ENCODE measurements at places on chromosomes 12 and 14.

DNA sequence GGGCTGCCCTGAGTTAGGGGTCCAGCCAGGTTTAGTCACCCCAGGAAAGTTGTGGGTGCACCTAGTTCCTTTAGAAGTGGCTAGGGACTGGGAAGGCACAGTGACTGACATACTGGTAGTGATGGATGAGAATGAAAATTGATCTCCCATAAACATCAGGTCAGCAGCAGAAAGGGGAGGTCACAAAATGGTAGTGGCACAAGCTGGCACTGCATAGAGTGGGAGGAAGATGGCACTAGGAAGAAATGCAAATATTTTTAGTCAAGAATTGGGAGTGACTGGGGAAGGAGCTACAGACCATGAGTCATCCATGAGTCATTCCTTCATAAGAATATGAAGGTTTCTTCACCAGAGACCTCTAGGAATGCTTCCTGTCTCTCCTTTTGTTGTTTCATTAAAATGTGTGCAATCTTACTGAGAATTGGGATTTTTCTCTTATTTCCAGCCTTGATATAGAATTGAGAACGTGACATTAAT is 198.3 kb upstream of the AMIGO2 start:
- DNase-seq: no peak

- no peak for DNase-seq
Measured at GRCh38 chr12:5371631-5372030, 60.3 kb upstream of the NTF3 start.

DNA sequence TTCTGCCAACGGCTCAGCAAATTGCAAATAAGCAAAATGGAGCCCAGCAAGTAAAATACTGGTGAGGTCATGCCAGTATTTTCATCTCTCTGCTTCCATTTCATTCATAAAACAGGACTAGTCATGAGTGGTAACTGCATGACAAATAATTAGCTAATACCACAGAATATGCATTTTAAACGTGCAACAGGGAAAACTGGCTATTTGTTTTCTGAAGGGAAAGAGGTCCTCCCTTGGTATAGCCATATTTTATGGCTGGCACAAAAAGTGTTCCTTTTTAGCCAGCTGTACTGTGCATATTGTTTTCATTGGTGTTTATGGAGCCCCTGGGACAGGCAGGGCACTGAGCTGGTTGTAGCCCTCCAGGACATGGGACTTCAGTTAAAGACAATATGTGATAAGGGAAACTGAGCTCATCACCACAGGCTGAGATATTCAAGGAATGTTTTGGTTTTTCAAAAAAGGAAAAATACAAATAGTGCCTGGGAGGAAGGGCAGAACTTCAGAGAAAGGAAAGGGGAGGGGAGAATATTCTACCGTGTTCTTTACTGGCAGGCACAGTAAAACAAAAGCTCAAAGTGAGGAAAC is 26.1 kb upstream of the FOXN3 start:
- DNase-seq: no peak

DNA sequence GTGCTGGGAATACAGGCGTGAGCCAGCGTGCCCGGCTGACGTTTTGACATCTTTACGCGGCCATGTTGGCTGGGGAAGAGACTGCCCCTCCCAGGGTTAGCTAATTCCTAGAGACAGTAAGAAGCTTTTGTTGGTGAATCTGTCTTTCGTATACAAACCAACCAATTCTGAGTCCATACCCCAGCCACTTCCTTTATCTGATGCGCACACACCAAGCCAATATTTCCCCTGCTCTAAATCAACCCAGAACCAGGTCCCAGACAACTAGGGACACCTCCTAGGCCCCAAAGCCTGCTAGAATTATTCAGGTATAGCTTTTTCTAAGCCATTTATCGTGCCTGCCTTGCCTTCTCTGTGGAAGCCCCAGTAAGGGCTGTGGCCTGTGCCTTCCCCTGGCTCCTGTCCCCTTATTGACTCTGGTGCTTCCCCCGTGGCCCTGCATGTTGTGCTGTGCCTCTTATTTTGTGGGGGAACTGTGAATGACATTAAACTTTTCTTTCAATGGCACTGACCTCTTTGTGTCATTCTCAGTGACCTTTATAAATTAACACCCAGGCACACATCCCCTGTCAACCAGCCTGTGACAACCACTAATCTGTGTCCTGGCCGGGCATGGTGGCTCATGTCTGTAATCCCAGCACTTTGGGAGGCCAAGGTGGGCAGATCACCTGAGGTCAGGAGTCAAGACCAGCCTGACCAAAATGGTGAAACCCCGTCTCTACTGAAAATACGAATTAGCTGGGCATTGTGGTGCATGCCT is 10.7 kb upstream of the EVL start:
- DNase-seq: no peak

GRCh38 chr12:47762850-47763465 is 4.3 kb upstream of the RAPGEF3 start:
- no peak for DNase-seq

DNA sequence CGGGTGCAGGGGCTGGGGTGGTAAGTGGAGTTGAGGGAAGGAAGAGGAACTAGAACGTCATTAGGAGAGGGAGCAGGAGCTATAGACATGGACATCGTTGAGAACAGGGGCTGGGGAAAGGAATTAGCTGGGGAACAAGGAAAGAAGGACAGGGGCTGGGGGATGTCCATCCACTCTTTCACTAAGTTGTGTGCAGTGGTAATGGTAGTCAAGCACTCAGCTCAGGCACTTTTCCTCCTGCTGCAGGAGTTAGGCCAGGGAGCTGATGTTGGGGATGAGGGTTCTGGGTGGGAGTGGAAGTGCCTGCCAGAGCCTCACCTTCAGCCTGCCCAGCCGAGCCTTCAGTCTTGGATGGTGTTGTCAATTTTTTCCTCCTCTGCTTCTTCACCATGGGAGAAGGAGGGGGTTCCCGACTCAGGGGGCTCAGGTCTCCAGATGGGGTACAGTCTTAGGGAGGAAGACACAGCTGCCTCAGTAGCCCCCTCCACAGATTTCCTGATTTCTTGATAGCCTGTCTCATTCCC is 9.2 kb downstream of the AGAP2 start:
- DNase-seq: no peak

- DNase-seq: no peak
Measured at GRCh38 chr12:61871485-61871810, 388.8 kb upstream of the USP15 start.

DNA sequence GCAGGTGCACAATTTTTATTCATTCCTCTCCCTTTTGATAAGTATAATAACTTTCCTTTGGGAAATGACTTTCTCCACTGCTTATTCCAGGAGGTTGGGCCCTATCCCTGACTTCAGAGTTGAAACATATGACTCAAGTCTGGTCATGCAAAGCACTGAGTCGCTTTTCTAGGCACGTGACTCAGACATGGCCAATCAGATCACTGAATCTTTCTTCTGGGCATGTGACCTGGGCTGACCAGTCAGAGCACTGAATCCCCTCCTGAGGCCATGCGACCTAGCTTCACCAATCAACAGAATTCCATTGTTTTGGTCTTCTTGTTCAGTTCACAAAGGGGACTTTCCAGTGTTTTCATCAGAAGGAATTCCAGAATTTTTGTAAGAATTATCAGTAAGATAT is 377.1 kb upstream of the KITLG start:
- DNase-seq: no peak

DNA sequence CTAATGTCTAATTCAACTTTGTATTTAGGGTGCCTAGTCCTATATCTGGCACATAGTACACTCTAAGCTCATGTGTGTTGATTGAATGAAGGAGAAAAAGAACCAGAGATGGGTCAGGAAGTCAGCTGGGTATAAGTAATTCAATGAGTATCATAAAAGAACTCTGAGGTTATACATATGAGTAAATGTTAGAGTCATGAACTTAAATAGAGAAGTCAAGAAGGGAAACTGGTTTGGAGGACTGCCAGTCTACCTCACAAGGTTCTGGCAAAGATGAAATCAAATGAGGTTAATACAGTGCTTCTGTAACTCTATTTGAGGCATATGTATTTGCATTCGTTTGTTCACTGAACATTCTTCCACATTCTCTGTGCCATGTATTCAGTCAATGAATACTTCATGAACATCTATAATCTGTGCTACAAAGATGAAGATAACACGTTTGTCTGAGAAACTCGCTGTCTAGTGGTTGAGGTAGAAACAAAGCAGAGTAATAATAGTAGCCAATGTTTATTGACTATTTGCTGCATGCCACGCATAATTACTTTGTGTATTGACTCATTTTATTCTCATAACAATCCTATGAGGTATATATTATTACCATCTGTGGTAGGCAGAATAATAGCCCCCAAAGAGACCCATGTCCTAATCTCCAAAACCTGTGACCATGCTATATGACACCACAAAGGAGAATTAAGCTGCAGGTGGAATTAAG is 88.9 kb downstream of the PTGER2 start:
- DNase-seq: no peak

DNA sequence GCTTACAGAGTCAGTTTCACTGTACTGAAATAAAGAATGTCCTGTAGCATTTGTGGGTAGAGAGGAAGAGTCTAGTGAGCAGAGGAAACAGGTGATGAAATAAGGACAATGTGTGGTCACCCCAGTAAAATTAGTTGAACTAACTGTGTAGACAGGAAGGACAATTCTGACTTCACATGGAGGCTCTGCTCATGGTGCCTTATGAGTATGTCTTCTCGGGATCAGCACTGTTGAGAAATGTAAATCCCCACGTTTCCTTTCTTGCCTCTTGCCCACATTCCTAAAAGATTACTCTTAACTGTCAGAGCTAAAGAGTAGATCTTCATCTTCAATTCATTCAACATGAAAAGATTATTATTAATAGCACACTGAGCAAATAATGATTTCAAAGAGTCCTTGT is 113.2 kb upstream of the FLRT2 start:
- no peak for DNase-seq

- no peak for DNase-seq
Measured at GRCh38 chr14:45633220-45633984, 380.4 kb upstream of the MIS18BP1 start.
